ENCODE measurements at places on chromosomes 7 and 10.
A peak's percentile ranks its signal among the peaks of the same experiment; 100 is the strongest.

- peak; percentile 20 for DNase-seq
Measured at GRCh38 chr7:41942468-41943093, 239.7 kb upstream of the INHBA start.

DNA sequence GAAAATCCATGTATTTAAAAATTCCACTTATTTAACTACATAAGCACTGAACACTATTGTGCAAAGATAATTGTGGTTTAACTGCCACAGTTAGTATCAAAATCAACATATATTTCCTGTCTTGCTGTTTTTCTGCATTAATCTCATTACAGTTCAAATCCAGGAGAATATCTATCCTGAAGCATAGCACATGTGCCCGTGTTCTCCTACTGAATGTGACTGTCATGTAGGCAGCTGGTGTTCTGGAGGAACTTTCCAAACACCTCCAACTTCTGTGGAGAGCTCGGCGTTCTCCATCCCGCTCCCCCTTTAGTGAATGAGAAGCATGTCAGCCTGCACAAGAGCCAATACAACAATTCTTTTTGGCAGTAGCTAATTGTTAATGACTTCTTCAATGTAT lies 76.4 kb upstream of the IKZF1 start:
- DNase-seq, result no peak

- no peak for DNase-seq
Measured at GRCh38 chr10:52092390-52092789, 221.7 kb upstream of the DKK1 start.

GRCh38 chr10:125846894-125847293 lies 23.5 kb downstream of the BCCIP start:
- DNase-seq, result no peak

- DNase-seq, result no peak
Measured at GRCh38 chr7:112515989-112516388, 35.2 kb downstream of the LSMEM1 start.

DNA sequence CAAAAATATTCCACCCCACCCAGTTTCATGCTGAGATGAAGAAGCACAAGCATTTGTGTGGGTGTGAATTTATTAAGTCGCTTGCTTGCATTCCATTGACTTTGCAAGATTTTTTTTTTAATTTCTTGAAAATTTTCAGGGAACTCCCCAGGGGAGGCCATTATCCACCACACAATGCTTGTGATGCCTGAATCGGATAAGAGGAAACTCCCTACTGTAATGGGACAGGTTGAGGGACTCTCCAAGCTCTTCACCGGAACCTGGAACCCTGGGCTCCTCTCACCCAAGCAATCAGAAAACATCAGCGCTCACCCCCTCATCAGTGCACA lies 153.6 kb upstream of the ZMIZ1 start:
- DNase-seq, result no peak

DNA sequence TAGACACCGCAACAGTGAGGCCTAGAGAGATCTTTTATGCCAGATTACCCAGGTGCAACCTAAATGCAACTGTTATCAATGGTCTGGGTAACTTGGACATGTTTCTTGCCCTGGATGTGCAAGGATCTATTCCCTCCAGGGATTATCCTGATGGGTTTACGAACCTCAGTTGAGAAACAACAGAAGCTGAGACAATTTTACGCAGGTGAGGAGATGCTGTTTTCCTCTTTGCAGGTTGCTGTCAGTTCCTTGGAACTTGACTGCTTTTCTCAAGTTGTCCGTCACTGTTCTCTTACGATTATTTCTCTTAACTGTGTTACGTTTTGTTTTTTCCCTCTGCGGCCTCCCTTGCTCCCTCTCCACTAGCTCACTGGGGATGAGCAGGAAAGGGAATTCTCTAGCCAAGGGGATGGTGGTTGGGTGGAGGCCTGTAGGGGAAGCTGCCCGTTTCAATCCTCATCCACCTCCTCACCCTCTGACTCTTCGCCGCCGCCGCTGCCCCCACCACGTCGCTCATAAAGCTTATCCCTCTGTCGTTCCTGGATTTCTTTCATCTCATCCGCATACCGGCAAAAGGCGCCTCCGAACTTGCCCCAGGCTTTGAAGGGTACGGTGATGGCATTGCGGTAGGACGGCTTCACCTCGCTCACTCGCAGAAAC lies 1.2 kb downstream of the PURB start:
- DNase-seq, result no peak

- no peak for DNase-seq
Measured at GRCh38 chr10:11339660-11340059, 271.8 kb downstream of the USP6NL start.

DNA sequence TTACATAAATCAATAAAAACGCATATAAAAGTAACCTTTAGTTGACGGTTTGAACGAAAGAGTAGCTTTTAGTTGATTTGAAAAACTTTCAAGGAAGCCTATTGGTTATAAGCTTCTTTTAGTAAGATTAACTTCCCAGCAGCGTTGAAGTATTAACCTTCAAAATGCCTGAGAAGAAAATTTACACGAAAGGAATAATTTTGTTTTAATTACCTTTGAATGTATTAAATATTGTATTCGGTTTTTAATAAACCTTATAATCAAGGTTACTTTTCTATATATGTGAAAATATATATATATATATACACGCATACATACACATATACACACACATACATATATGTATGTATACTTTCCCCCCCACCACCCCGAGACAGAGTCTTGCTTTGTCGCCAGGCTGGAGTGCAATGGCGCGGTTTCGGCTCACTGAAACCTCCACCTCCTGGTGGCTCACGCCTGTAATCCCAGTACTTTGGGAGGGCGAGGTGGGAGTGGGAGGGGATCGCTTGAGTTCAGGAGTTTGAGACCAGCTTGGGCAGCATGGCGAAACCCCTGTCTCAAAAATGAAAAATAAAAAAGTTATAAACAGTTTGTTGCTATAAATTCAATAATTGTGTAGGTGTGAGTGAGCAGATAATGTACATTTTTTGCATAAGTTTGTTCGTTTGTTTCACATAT lies 57.6 kb upstream of the EZH2 start:
- peak; percentile 69 for DNase-seq

GRCh38 chr10:129896860-129897200 lies 67.2 kb downstream of the EBF3 start:
- no peak for DNase-seq

DNA sequence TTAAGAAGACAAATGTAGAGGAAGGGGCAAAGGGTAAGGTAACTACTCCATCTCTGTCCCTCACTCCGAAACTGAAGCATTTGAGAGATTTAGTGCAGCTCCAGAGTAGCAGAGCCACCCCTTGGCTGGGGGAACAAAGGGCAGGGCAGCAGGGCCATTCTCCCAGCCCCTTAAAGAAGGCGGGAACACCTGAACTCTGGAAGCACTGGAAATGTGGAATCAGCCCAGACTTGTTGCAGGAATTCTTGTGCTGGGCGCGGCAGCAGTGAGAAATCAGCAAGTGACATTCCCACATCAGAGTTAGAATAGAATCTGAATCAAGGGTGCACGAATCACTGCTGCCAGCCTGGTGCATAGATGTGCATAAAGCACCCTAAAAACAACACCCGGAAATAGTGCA lies 34.4 kb upstream of the GRM8 start:
- DNase-seq, result no peak

- no peak for DNase-seq
Measured at GRCh38 chr10:70684374-70684773, 12.1 kb downstream of the ADAMTS14 start.

GRCh38 chr7:7889791-7890568 lies 78.6 kb upstream of the GLCCI1 start:
- DNase-seq, result no peak

GRCh38 chr10:78255796-78256638 lies 222.4 kb downstream of the RPS24 start:
- no peak for DNase-seq

- no peak for DNase-seq
Measured at GRCh38 chr7:21462081-21462480, 34.2 kb downstream of the SP4 start.

- DNase-seq, result no peak
Measured at GRCh38 chr7:8226501-8226900, 35.5 kb downstream of the ICA1 start.

- DNase-seq, result no peak
Measured at GRCh38 chr10:116201011-116201410, 72.0 kb downstream of the GFRA1 start.

DNA sequence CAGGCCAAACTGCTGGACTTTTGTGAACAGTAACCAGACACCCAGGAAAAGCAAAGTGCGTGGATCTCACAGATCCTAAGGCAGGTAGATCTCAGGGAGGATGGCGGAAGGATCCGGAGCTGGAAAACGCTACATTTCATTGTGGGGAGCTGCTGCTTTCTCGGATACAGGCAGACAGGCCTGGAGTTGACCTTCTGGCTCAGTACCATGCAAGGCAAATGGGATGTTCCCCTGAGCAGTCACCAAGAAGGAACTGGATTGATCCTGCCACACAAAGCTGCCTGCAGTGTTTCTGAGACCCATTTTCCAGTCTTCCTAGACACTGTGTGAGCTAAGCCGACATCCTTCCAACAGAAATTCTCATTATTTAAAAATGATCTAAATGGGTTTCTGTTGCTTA lies 65.5 kb downstream of the ZRANB1 start:
- no peak for DNase-seq

DNA sequence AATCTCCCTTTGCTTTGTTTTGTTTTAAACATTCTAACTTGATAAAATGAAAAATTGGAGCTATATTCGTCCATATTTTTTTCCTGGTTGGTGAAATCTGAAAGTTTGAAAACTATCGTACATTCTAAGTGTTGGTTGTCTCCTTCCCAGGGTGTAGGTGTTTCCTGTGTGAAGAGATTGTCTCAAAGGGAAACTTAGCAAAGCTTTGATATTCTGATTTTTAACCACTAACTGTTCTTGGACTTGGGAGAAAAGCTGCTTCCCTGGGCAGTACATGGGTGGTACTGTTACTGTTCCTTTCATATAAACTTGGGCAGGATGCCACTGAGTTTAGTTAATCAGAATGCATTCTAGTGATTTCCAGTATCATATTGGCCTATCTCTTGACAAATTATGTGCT lies 253.5 kb upstream of the LRGUK start:
- DNase-seq, result no peak

DNA sequence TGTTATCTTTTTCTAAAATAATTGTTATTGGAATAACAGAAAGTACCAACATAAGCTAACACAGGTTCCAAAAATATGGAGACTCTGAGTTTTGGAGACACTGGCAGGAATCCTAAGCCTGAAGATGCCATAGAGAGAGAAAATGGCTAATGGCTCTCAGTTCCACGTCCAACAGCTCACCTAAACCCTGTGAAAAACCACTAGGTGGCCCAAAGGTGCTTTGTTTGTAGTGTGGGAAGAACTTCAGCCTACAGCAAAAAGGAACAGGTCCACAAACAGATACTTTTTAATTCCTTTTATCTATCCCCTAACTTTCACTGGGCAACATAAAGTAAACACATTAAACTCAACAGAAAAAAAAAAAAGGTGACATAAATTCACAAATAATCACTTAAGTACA lies 272.3 kb downstream of the SEMA3D start:
- no peak for DNase-seq

GRCh38 chr7:111004310-111004901 lies 86.5 kb upstream of the LRRN3 start:
- DNase-seq, result no peak

Measured in nephron progenitor cell (in vitro differentiated cells).